Heart left ventricle (tissue), 16 donors: ENCODE measurements at places on chromosomes 2 and 18. TPM values are rescaled to one million over a fixed set of nuclear protein-coding genes. Genes with fewer than 3 reads are reported as not detected.

DNA sequence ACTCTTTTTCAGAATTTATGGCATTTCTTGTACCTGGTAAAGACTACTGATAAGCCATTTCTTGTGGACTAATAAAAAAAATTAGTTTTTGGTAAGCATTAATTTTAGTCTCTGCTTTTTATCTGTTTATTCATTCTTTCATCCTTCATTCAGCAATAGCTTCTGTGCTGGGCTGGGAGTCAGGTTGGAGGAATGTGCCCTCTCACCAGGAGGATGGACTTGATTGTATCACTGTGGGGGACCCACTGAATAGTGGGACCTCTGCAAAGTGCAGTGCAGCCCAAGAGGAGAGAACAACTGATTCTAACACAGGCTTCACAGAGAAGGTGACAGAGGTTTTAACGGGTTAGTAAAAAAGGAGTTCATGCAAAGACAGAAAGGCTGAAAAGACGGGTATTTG lies 39.1 kb downstream of the CDC42EP3 start:
- no peak for DNase-seq

DNA sequence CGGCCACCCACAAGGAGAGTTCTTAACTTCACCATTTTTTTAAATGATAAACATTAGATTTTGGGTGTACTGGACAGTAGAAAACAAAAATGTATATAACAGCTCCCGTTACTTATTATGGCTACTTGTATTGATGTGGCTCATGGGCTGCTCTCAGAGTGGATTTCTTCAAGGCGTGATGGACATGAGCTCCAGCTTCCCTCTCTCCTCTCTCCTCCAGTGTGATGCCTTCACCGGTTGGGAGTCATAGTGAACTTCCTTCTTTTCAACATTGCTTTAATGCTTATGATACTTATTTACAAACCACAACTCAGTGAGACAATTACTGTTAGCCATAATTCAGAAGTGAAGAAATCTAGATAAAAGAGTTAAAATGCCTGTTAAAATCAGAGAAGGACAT lies 515.2 kb downstream of the RNF144A start:
- DNase-seq, result no peak

DNA sequence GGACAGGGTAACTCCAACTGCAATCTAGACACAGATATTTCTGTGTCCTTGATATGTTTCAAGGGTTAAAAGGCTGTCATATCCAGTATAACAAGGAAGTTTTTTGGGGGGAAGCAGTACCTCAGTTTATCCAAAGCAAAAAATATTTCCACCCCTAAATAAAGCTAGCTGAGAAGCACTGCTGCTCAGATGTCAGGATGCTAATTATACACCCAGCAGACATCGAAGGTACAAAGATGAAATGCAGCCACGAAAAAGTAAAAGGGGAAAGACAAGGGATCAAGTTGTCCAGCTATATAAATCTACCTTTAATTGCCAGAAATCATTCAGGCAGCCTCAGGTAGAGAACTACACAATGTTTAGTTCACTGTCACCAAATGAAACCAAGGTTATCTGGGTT lies 26.2 kb downstream of the ELAC1 start:
- DNase-seq, result no peak

- no peak for DNase-seq
Measured at GRCh38 chr2:224381521-224382279, 20.2 kb downstream of the FAM124B start.

GRCh38 chr2:234405462-234405861 lies 91.4 kb downstream of the ARL4C start:
- no peak for DNase-seq

GRCh38 chr2:171531291-171531690 lies 9.0 kb downstream of the CYBRD1 start:
- DNase-seq, result no peak

GRCh38 chr18:13223311-13224143 lies 5.0 kb downstream of the LDLRAD4 start:
- DNase-seq, result no peak

PTPRN gene
- 0.59 TPM for total RNA-seq

ANKRD29 gene
- 4.9 TPM for total RNA-seq
